ENCODE measurements at places on chromosomes 5 and 9. TPM values are rescaled to one million over a fixed set of nuclear protein-coding genes. Genes with fewer than 3 reads are reported as not detected.

Gene NRG2
- total RNA-seq: 5.3 TPM

Gene ADRB2
- 0.82 TPM for total RNA-seq

Gene SLC12A2
- total RNA-seq: 64.0 TPM

Gene IGFBPL1
- 42.0 TPM for total RNA-seq

Gene EFNA5
- total RNA-seq: 13.5 TPM

Gene FTMT
- total RNA-seq: not detected

DNA sequence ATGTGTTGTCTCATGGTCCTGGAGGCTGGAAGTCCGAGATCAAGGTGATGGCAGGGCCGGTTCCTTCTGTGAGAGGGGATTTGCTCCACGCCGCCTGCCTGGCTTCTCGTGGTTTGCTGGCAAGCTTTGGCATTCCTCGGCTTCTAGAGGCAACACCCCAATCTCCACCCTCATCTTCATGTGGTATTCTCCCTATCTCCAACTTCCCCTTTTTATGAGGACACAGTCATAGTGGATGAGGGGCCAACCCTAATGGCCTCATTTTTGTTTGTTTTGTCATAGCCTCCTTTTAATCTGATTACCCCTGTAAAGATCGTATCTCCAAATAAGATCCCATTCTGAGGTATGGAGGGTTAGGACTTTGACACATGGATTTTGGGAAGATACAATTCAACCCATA, 41.7 kb upstream of the CLK4 start:
- no peak for DNase-seq

DNA sequence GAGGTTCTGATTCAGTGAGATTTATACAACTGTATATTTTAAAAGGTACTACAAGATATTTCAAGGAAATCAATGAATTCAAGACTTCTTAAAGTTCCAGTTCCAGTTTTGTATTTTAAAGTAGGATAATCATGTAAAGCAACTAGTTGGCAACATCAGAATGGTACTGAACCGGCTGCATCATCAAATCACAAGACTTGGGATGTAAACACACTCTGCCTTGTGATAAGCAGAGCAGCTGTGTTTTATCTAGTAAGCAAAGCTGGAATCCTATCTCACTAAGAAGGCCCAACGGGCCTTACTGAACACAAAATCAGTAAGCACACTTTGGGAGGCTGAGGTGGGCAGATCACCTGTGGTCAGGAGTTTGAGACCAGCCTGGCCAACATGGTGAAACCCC, 327.2 kb upstream of the NREP start:
- DNase-seq: no peak

GRCh38 chr5:144403058-144403457, 232.4 kb downstream of the KCTD16 start:
- DNase-seq: no peak

DNA sequence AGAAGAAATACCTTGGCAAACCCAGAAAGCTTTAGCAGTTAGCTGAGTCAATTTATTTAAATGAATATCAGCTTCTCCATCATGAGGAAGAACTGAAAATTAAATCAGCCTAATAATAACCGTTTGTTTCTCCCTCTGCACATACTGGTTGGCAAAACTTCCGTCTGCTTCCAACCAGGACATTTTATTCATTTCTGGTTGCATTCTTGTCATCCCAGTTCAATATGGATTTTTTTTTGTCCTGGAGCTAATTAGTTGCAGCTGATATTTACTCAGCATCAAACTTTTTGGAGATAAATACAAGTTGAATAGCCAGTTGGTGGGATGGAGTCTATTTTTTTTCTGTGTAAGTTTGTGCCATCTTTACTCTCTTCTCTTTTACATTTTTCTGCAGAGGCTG, 126.5 kb upstream of the GDNF start:
- DNase-seq: no peak

DNA sequence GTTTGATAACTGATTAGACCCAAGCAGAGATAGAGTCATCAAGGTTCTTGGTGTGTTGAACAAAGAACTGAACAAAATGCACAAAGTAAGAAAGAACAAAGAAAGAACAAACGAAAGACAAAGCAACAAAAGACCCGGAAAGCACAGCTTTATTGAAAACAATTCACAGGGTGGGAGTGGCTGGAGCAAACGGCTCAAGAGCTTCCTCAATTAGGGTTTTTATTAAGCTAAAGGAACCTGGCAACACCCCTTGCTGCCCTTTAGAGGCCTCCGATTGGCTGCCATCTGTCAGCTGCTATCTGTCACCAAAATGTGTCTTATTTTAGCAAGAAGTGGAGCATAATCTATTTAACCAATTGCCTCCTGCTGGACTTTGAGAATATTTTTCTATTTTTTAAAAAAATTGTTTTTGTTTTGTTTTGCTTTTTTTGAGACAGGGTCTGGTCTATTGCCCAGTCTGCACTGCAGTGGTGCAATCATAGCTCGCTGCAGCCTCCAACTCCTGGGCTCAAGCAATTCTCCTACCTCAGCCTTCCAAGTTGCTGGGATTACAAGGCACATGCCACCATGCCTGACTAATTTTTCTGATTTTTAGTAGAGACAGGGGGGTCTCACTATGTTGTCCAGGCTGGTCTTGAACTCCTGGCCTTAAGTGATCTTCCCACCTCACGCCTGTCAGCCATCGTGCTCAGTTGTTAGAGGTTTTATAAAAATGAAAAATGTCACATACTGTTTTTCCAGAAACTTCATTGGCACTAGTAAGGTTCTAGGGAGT, 7.7 kb upstream of the ABO start:
- no peak for DNase-seq

GRCh38 chr9:84775056-84775643, 105.6 kb downstream of the NTRK2 start:
- DNase-seq: no peak

DNA sequence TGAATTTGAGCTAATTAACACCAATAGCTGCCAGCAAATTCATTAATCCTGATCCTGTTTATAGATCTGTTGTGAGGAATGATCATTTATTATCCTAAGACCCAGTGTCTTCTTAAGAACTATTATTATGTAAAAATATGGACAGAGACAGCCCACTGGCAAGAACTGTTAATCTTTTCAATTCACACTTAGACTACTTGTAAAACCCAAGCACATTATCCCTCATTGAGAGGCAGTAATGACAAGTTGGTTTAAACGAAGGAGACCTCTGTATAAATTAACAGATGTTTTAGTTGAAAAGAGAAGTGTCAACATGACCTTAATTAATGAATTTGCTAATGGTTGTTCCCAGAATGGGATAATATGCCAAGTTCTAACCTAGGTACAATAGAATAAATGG, 270.3 kb upstream of the IZUMO3 start:
- DNase-seq: no peak

GRCh38 chr5:120507197-120507596, 43.1 kb downstream of the PRR16 start:
- DNase-seq: no peak

- DNase-seq: no peak
These were observed 58.3 kb upstream of the SPATA31E1 start for GRCh38 chr9:87824216-87824875.

GRCh38 chr9:106697390-106697749, 165.6 kb upstream of the ZNF462 start:
- no peak for DNase-seq

DNA sequence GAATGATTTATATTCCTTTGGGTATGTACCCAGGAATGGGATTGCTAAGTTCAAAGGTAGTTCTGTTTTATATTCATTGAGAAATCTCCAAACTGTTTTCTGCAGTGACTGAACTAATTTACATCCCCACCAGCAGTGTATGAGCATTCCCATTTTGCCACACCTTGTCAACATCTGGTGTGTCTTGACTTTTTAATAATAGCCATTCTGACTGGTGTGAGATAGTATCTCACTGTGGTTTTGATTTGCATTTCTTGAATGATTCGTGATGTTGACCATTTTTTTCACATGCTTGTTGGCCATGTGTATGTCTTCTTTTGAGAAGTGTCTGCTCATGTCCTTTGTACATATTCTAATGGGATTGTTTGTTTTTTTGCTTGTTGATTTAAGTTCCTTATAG, 421.5 kb downstream of the KIAA0825 start:
- no peak for DNase-seq

- DNase-seq: no peak
These were observed 487.9 kb downstream of the ARHGEF28 start for GRCh38 chr5:74113927-74114326.

DNA sequence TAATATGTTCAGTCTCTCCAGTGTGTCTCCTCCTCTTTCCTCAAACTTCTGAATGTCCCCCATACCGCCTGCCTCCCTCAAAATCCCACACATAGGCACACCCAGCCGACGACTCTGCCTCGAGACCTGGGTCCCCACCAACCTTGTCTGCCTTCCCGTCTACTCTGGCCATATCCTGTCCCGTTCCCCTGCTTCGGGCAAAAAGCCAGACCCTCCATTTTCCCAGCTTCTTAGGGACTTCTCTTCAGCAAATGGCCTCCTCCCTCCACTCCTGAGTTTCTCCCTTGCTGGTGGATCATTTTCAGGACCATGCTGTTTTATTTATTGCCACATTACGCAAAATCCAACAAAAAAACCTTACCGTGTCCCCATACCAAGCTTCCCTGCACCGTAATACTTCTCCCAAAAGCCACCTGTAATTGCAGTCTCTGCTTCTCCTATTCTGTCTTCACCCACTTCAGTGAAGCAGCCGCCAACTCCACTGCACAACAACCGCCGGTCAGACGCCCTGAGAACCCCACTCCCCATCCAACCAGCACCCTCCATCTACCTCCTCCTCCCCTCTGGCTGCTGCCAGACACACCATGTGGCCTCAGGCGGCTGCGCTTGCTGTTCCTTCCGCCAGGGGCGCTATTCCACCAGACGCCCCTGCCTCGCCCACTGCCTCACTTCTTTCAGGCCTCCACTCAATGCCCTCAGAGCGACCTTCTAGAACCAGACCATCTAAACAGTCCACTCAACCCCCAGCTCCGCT, 117.0 kb downstream of the TRPM6 start:
- no peak for DNase-seq

All from frontal cortex (tissue), 4 donors.